Activated naive CD8-positive, alpha-beta T cell treated with anti-CD3 and anti-CD28 coated beads for 36 hours (primary cell): ENCODE measurements at places on chromosomes 1 and 21. TPM values are rescaled to one million over a fixed set of nuclear protein-coding genes. Genes with fewer than 3 reads are reported as not detected.

Gene MNDA
- 0.20 TPM for total RNA-seq

Gene SELENBP1
- total RNA-seq = not detected

Gene NT5C1A
- total RNA-seq = 0.32 TPM

Gene TPTE
- not detected for total RNA-seq

Gene SLC44A5
- total RNA-seq = 0.28 TPM

Gene AXDND1
- 0.56 TPM for total RNA-seq

Gene MAST2
- total RNA-seq = 22.5 TPM

Gene CCDC17
- total RNA-seq = 1.1 TPM

Gene ADGRL4
- total RNA-seq = not detected

Gene FCGR3B
- not detected for total RNA-seq

Gene RGS13
- total RNA-seq = not detected
